Stimulated activated CD4-positive, alpha-beta T cell treated with anti-CD3 and anti-CD28 coated beads, Interleukin-15, amount 100 ng/mL, for 24 hours (primary cell): ENCODE measurements at places on chromosomes 16 and 17.
A peak's percentile ranks its signal among the peaks of the same experiment; 100 is the strongest.

DNA sequence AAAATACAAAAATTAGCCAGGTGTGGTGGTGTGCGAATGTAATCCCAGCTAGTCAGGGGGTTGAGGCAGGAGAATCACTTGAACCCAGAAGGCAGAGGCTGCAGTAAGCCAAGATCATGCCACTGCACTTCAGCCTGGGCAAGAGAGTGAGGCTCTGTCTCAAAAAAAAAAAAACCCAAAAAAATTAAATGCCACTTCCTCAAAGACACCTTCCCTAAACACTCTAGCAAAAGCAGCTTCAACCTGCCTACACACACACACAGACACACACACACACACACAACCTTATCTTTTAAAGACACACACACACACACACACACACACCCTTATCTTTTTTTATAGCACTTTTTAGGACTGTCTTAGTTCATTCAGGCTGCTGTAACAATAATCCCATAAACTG, 201.7 kb upstream of the PSMD7 start:
- DNase-seq: no peak

DNA sequence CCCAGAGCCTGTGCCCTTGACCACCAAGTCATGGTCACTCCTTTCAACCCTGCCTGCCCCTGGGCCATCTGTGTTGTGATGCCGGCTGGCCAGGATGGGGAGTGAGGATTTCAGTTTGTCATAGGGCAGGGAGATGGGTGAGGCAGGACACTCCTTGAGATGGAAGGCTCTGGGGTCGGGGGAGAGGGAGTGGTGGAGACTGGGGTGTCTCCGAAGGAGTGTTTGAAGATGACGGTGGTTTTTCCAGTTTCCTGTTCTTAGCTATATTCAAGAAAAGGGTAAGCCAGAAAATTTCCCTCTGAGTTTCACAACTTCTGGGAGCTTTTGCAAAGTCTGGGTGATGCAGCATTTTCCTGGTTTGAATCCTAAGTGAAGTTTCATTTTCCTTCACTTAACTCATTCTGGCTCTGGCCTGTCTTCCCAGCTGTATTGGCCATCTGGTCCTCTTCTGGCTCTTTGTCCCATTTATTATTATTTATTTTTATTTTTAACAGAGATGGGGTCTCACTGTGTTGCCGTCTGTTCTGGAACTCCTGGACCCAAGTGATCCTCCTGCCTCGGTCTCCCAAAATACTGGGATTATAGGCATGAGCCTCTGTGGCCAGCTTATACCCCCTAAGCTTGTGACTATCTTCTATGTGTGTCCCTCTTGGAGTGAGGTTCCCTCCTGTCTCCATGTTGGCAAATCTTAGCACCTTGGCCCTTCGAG, 27.7 kb downstream of the ABCC1 start:
- DNase-seq: no peak

GRCh38 chr16:55508271-55508921, 476 bp upstream of the LPCAT2 start:
- no peak for DNase-seq

DNA sequence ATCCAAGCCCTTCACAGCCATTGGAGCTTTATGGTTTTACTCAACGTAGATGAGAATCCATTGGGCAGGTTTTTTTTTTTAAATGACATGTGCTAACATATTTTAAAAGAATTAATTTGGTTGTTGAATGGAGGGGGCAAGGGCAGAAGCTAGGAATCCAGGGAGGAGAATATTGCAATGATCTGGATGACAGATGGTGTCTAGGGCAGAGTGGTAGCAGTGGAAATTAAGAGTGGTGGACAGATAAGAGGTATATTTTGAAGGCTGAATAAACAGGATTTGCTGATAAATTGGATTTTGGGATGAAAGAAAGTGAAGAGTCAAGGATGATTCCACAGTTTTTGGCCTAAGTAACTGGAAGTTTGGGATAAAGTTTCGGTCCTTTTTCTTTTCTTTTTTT, 54.8 kb upstream of the DHX40 start:
- no peak for DNase-seq

- no peak for DNase-seq
These were observed 191.0 kb downstream of the SPECC1 start for GRCh38 chr17:20200016-20200795.

DNA sequence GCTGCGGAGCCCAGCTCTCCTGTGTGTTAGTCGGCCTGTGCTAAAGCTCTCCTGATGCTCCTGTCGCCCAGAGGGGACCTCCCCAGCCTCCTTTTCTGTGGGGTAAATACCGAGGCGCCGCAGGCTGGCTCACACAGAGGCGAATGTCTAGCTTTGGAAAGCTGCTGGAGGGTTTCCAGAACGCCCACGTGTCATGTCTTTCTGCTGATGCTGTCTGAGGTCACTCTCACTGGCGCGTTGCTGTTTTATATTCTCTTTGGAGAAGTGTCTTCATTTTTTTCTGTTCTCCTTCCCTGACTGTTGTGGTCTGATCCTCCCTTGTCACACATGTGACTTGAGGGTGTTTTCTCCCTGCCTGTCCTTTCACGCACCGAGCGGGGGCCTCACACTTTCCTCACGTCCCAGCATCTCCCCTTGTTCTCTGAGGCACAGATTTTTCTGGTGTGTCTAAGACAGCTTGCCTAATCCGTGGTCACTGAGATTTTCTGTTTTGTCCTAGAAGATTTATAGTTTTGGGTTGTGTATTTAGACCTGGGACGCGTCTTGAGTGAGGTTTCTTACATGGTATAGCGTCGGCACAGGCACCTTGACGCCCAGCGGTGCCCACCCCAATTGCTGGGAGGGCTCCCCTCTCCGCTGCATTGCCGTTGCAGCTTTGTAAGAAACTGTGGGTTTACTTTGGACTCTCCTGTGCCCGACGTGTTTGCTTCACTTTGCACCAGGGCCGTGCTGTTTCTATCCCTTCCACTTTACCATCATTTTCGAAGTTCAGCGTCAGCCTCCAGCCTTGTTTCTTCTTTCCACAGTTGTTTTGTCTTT, 92.1 kb upstream of the ZNF750 start:
- no peak for DNase-seq

DNA sequence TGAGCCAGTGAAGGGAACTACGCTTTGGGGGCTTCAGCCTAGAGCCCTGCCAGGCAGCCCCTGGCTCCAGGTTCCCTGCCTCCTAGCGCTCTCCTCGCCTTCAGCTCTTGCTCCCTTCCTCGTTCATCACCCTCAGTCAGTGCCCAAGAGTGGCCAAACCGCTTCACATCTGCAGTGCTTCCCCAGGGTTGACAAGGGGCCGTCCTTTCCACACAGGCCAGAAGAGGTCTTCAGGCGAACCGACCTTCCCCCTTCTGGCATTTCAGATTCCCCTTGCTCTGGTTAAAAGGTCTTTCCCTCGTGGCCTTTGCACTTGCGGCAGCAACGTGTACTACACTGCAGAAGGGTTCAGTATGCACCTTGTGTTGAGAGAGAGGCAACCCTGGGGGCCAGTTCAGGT, 4.1 kb downstream of the RASD1 start:
- no peak for DNase-seq

- no peak for DNase-seq
These were observed 75.2 kb upstream of the NOL11 start for GRCh38 chr17:67642488-67642887.

GRCh38 chr16:4703906-4704305, 10.5 kb downstream of the NUDT16L1 start:
- no peak for DNase-seq

- no peak for DNase-seq
These were observed 35.6 kb upstream of the IRF8 start for GRCh38 chr16:85863384-85863774.

GRCh38 chr17:54983260-54983659, 14.7 kb downstream of the STXBP4 start:
- no peak for DNase-seq

DNA sequence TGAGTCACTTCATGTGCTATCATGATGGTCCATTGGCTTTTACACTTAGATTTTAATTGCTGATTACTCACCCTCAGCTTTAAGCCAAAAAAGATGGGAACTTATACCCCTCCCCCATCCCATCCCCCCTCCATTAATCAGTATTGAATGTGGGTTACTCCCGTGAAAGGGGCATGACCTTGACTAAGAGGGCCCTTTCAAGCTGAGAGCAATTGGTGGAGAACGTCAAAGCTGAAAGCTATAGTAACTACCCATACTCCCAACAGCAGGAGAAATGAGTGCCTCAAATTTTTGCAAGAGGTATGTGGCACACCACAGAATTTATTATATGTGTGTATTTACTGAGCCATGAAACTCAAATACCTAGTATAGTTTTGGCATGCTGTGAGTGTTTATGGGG, 99.7 kb upstream of the CDH8 start:
- DNase-seq: no peak

DNA sequence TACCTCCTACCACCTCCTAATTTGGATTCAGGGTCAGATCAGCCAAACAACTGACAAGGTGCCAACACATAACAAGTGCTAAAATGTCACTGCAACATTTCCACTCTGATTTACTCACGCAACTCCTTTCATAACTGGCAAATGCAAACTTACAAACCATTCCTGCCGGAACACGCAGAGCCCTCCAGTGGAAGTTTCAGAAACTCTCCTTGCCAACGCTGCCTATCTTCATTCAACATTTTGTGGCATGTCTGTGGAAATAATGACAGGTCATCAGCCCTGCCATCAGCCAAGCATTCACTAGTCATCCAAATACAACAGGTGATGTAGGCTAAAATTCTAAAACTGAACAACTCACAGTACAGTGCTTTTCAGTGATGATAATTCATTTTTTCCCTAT, 37.7 kb upstream of the OR3A1 start:
- no peak for DNase-seq

DNA sequence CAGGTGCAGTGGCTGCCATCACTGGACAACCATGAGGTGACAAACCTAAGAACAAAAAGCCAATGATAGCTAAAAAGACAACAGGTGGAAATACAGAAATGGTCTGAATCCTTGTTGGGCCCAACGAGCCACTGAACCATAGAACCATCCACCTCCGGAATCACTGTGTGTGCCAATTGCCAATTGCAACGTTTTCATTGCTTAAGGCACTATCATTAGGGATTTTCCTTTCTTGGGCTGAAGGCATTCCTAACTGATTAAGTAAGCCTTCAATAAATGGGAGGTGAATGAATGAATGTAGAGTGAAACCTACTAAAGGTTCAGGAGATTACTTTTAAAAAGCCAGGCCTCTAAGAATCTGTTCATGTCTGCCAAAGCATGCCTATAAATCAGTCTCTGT, 3.6 kb downstream of the USP31 start:
- no peak for DNase-seq

DNA sequence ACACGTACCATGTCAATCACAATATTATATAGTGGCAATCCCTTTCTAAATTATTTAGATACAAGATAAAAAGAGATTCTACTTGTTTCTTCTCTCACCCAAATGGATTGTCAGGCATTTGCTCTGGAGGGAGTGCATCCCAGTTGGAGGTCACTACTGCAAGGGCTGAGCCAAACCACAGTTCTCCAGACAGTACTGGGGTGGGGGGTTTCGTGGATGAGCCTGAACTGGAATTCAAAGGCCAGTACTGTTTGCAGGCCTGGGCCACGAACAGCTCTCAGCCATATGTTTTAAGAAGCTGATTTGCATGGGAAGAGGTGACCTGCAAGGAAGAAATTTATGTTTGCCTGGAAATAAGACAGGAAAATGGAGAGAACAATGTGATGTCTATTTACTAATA, 314.9 kb downstream of the PMP22 start:
- DNase-seq: no peak

DNA sequence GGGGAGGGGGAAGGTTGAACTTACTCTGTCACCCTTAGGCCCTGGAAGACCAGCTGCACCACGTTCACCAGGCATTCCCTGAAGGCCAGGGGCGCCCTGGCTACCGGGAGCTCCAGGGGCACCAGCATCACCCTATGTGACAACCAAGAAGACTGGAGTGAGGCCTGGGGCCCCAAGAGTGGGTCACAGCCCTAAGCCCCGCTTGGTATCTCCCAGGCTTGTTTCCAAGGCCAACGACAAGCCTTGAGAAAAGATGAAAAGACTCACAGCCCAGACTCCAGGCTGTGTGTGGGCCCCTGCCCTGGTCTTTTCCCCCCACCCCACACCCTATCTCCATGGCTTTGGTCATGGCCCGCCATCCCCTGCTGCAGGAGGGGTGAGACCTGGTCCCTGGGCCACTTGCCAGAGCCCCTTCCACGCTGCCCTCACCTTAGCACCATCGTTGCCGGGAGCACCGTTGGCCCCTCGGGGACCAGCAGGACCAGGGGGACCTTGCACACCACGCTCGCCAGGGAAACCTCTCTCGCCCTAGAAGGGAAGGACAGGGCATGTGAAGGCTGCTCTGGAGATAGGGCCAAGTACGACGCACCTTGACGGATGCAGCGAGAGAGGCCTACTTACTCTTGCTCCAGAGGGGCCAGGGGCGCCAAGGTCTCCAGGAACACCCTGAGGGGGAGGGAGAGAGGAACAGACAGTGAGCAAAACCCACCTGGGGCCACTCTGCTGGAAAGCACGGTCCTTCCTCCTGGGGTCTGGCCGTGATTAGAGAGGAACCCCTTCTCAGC, 9.9 kb downstream of the COL1A1 start:
- DNase-seq: no peak

DNA sequence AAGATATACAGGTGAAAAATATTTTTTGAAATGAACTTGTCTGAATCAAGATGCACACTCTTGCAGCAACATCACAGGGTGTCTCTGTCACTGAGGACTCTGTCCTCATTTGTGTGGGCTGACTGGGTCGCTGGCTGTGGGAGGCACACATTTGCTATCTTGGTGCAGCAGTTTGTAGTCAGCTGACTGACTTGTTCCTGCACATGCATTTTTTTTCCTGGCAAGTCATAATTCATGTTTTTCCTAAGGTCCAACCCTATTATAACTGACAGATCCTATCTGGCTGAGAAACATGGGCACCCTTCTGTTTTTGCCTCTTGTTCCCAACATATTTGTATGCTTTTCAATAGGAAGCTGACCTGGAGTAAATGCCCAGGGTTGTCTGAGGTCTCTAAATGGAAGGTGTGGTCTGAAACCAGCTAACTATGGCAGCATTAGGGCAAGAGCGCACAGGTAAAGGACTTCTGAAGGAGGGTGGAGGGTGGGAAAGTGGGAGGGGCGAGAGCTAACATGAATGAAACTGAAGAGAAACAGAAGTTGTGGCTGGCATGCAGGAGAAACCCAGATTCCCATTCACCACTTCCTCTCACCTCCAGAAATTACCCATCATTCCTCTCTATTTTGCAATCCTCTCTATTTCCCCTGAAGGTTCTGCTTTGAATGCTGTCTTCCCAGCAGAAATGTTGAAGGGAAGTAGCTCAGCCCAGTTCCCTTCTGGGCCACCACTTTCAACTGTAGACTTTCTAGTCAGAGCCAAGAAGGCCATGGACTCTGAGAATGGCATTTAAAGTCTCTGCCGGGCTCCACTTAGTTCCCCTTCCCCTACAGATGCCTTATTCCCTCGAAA, 166.1 kb downstream of the PRKCA start:
- peak; percentile 35 for DNase-seq

- DNase-seq: no peak
These were observed 428 bp upstream of the DNASE1L2 start for GRCh38 chr16:2235695-2236336.

DNA sequence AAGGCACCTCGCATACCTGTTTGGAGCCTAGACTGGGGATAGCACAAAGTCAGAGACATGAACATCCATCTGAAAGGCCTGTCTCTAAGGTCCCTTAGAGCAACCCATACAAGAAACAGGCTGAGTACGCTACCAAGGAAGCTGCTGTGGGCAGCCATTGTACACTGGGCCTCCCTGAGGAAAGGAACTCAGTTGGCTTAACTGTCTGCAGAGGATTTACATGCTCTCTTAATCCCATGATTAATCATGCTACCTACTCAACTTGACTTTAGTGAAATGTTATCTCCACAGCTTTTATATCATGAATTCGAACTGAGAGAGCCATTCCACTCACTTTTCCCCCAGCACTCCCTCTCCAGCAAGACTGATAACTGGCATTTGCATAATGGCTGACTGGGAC, 26.0 kb downstream of the PHLPP2 start:
- no peak for DNase-seq
